ENCODE measurements at places on chromosomes 3 and 15.

GRCh38 chr3:10192953-10193691, 28.4 kb downstream of the IRAK2 start:
- peak; percentile 97 for DNase-seq

GRCh38 chr3:71262364-71263265, 320.9 kb downstream of the FOXP1 start:
- DNase-seq: no peak

- peak; percentile 17 for DNase-seq
These were observed 96.3 kb downstream of the IGSF11 start for GRCh38 chr3:118938183-118938961.

DNA sequence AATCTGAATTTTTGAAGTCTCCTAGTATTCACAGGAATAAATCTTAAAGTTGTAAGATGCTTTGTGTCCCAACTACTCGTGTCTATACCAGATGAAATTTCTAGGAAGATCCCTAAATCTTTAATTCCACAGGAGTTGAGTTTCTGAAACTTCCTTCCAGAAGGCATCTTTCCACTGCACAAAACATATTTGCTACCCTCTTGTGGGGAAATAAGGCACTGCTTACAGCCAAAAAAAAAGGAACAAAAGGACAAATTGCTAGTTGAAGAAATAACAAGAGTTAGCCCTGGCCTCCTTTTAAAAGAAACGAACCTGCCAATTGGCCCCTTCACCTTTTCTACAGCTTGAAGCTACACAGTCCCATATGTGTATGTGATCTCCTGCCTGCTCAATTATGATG, 54.0 kb downstream of the TAFA4 start:
- DNase-seq: peak; percentile 19

GRCh38 chr3:66898155-66898554, 100.0 kb upstream of the KBTBD8 start:
- DNase-seq: no peak
